ENCODE measurements at places on chromosomes 4 and X. TPM values are rescaled to one million over a fixed set of nuclear protein-coding genes. Genes with fewer than 3 reads are reported as not detected.

The RAB39B gene
- 4.0 TPM for polyA plus RNA-seq

The EGF gene
- polyA plus RNA-seq: 3.6 TPM

The EPHA5 gene
- polyA plus RNA-seq: 0.60 TPM

The DGKK gene
- 13.0 TPM for polyA plus RNA-seq

The VEGFC gene
- polyA plus RNA-seq: 17.1 TPM

The CT45A2 gene
- polyA plus RNA-seq: not detected

The HHIP gene
- polyA plus RNA-seq: 3.0 TPM

The FMR1NB gene
- polyA plus RNA-seq: not detected

The PLK4 gene
- 36.7 TPM for polyA plus RNA-seq

The MAGEC1 gene
- polyA plus RNA-seq: not detected

The NAP1L5 gene
- 12.2 TPM for polyA plus RNA-seq
